Activated T-helper 1 cell treated with anti-CD3 and anti-CD28 coated beads, Interleukin-12 subunit alpha, Interleukin-12 subunit beta, Interleukin-2, Interleukin-4 antibody, amounts not matched to agents 30 ng/mL and 10 ng/mL and 1 ng/mL, durations not matched to agents 14 hours and 24 hours and 36 hours (primary cell): ENCODE measurements at places on chromosomes 6 and 20.

DNA sequence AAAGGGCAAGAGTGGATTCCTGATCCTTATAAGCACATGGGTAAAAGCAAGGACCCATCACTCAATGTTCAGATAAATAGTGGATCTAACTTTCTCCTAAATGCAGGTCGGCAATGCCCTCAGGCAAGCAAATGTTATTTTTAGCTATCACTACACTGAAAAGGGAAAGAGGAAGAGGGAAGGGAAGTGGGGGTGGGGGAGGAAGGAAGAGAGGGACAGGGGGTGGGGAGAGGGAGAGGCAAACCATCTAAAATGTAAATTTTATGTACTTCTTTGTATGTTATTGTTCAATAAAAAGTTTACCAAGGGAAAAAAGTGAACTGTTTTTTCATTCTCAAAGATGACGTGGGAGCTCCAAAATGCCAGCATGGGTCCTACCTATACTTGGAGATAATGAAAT is 44.2 kb downstream of the CHD6 start:
- DNase-seq: no peak

GRCh38 chr6:149052350-149053106 is 265.0 kb upstream of the TAB2 start:
- no peak for DNase-seq

- DNase-seq: no peak
These were observed 110.6 kb downstream of the UBE3D start for GRCh38 chr6:82954937-82955577.

DNA sequence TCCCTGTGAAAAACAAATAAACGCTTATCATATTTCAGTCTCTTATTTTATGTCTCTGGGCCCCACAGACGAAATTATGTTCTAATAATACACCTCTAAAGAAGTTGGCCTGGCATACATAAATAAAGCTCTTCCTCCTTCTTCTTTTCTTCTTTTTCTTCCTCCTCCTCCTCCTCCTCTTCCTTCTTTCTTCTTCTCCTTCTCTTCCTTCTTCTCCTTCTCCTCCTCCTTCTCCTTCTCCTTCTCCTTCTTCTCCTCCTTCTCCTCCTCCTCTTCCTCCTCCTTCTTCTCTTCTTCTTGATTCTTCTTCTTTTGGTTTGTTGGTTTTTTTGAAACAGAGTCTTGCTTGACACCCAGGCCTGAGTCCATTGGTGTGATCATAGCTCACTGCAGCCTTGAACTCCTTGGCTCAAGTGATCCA is 41.8 kb upstream of the PTPN1 start:
- no peak for DNase-seq

DNA sequence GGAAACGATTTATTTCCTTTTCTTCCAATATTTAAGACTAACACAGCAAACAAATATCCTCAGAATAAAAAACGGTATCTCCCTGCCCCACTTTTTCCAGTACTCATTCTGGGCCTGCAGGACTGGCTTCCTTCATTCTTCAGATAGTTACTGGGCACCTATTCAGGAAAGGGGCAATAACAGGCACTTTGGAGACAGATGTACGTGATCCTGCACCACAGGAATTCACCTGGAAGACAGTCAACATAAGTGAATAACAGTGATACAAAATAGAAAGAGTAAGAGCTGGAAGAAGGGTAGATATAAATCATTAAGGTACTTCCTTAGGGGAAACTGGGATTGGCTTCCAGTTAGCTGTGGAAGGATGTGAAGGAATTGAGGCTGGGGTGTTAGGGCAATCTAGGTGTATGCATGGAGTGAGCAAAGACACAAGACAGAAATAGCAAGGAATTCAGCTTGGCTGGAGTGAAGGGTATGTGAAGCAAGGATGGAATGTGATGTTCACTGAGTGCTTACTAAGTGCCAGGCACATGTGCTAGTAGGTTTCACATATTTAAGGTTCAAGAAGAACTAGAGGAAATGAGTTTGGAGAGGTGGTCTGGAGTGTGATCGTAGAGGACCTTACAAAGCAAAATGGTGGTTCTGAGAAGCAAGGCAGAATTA is 49.3 kb upstream of the FAM83C start:
- no peak for DNase-seq

GRCh38 chr6:146422789-146423375 is 120.8 kb upstream of the RAB32 start:
- DNase-seq: no peak

DNA sequence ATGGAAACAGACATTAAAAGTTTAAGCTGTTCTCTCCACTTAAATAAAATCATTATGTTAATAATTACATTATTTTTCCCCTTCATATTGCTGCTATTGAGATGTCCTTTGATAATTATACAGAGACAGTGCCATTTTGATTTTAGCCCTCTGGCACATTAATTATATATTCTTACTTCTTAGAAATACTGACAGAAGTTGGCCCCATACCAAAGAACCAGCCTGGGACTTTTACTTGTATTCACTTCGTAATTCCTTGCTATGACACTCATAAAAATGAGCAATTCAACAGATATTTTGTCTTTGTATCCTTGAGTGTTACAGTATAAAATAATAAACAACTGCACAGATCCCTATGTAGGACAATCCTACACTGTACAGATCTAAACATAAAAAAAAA is 743.7 kb downstream of the TBC1D32 start:
- no peak for DNase-seq

DNA sequence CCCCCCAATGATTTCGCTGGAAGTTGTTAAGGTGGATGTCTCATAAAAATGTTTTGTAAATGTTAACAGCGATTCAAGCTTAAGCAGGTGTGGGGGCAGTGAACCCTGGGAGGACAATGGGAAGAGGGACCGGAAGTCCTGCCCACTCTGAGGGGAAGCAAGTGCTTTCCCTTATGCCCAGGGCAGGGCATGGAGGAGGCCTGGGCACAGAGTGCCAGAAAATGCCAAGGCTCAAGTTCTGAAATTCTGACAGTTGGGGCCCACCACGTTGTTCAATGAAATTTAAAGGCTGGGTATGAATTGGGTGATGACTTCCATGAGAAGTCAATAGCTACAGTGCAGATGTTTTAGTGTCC is 132.7 kb upstream of the SALL4 start:
- DNase-seq: no peak

GRCh38 chr6:29826271-29826670 is 1.4 kb upstream of the HLA-G start:
- no peak for DNase-seq

DNA sequence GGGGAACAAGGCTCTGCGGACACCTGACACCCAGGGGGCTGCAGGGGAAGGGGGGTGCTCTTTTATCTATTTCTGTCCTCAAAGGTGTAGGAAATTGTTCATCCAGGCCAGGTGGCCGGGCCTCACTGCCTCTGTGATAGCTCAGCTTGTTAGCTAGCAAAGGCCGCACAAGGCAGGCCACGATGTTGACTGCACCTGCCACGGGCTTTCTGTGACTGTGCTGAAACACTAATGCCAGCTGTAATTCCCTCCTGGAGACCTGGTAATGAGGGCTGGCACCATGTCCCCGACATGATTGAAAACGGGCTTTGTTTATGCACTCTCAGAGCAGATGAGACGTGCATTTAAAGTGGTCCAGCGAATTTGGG is 61.4 kb upstream of the APCDD1L start:
- no peak for DNase-seq

GRCh38 chr6:112196306-112196705 is 58.1 kb downstream of the LAMA4 start:
- no peak for DNase-seq

- no peak for DNase-seq
These were observed 85.0 kb downstream of the DTD1 start for GRCh38 chr20:18672834-18673233.

DNA sequence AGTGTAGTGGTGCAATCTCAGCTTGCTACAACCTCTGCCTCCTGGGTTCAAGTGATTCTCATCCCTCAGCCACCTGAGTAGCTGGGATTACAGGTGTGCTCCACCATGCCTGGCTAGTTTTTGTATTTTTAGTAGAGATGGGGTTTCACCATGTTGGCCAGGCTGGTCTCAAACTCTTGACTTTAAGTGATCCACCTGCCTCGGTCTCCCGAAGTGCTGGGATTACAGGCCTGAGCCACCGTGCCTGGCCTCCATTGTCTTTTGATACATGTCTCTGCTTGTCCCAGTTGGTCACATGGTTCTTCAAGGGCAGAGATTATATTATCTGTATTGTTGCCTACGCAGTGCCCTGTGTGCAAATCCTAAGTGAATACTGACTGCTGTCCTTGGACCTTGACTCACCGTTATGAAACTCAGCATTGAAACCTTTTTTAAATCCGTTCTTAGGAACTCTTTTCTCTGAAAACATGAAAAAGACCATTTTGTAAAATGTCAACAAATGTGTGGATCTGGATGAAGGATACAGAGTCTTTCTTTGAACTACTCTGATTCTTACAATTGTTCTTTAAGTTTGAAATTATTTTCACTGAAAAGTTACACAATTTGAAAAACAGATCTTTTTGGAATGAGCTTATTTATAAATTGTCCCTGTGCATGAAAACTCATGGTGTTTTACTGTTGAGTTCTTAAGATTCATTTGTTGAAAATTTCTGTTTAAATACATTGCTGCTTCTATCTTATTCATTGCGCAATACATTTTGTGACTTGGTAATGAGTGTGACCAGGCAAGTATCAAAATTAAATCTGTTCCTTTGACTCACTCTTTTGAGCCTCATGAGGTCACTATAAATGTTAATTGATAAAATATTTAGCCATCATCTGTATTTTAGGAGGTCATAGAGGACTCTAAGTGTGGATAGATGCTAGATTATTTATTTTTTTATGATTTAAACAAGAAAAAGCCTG is 293.5 kb downstream of the UTRN start:
- no peak for DNase-seq

DNA sequence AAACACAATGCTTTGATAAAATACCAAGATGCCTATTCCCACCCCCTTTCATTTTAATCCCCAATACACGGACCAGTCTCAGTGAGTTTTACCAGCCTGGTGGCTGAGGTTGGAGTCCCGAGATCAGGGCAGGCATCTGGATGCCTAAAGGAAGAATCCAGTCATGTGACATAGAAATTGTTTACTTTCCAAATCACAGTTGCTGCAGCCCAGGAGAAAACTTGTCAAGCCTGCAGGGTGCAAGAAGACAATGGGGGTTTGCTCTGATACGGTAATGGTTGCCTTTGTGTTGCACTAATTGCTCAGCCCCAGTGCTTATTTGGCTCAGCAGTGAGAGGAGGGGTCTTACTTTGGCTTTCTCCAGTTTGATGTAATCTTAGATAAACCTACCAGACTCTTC is 308.5 kb upstream of the POU3F2 start:
- DNase-seq: no peak

- DNase-seq: no peak
These were observed 181.0 kb downstream of the MTFR2 start for GRCh38 chr6:136069119-136069518.

DNA sequence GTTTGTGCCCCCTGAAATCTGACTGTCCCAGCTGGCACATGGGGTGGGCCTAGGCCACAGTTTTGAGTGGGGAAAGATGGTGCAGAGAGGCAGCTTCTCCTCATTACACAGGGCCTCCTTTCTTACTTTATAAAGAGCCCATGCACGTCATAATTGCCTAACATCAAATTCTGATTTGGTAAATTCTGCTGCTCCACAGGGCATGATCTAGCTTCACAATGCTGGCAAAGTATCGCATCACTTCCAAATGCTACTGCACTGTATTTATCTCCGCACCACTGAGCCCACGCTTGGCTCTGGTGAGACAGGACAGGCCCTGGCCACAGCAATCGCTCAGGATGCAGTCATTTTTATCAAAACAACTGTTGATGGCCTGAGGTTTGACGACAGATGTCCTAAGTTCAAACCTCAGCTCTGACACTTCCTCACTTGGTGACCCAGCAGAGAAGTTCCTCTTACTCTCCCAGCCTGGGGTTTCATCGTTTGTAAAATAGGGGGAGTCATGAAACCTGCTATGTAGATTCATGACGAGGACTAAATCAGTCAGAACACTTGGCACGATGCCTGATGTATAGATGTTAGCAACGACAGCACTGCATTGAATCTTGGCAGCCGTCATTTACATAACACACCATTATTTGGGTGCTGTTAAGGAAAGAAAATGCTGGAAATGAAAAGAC is 187.9 kb downstream of the TTLL2 start:
- no peak for DNase-seq

- no peak for DNase-seq
These were observed 28.8 kb downstream of the EPB41L1 start for GRCh38 chr20:36183155-36183944.

DNA sequence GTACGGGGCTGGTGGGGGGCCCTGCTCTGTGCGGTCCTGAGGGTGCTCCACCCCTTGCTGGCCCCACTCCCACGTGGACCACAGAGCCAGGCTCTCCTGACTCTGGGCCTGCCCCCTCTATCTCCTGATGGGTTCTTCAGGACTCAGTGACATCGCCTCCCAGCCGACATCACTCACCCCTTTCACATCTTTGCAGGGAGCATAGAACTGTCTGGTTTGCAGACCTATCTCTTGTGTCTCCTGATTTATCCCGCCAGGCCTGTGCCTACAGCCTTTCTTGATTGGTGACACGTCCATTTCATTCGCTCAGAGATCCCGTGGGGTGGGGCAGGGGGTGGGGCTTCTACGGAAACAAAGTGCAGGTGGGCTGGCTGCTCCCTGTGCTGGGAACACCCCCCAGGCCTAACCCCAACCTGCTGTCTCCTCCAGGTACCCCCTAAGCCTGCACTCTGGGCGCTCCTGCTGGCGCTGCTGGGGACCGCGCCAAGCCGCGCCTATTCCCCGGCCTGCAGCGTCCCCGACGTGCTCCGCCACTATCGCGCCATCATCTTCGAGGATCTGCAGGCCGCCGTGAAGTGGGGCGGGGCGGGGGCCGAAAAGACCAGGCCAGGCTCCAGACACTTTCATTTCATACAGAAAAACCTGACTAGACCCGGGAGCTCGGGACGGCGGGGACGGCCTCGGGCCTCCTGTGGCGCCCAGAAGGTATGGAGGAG is 1.7 kb downstream of the C20orf204 start:
- DNase-seq: no peak

DNA sequence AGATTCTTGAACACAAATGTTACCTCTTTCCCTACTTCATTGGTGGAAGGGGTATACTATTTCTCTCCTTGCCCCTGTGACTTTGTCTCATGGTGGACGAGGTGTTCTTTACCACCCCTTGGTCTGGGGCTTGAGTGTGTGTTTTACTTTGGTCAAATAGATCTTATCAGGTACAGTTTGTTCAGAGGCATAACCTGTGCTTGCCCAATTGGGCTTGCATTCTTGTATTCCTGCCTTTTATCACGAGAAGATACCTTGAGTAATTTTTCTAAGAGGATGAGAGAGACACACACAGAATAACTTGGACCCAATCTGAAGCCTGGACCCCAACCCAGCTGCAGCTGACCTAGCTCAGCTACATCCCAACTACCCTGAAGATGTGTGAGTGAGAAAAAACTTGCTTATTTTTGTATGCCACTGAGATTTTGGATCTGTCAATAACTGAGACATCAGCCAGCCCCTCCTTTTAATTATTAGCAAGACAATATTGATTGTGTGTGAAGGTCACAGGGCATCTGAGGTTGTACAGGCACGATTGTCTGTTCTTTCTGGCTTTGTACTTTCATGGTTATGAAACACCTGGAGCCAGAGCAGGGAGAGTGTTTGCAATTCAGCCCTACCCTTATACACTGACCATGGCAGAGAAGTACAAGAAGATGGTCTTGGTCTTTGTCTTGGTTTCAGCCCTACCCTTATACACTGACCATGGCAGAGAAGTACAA is 204.7 kb upstream of the SLC35B3 start:
- no peak for DNase-seq

- no peak for DNase-seq
These were observed 512.2 kb upstream of the SYNCRIP start for GRCh38 chr6:86154852-86155251.
